Dermis blood vessel endothelial cell (primary cell): ENCODE measurements at places on chromosomes 2 and 18. TPM values are rescaled to one million over a fixed set of nuclear protein-coding genes. Genes with fewer than 3 reads are reported as not detected.

The CD207 gene
- not detected in 2 replicates for total RNA-seq

DNA sequence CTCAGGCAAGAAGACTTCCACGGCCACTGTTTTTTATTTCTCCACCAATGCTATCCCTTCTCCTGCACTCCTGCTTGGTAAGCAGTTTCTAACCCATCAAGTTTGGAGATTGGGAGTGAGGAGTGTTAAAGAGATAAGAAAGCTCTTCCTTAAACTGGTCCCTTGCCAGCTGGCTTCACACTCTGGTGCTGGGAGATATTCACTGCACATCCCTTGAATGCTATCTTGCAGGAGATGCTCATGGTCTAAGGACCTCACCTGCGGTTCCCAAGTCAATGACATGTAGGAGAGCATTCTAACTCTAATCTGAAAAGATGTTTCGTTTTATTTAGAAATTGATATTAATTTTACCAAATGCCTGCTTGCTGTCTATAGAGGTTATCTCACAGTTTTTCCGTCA lies 28.2 kb upstream of the CYRIA start:
- no peak for DNase-seq

- DNase-seq: no peak
Observed at GRCh38 chr18:65753520-65753919, 2.7 kb downstream of the CDH7 start.

DNA sequence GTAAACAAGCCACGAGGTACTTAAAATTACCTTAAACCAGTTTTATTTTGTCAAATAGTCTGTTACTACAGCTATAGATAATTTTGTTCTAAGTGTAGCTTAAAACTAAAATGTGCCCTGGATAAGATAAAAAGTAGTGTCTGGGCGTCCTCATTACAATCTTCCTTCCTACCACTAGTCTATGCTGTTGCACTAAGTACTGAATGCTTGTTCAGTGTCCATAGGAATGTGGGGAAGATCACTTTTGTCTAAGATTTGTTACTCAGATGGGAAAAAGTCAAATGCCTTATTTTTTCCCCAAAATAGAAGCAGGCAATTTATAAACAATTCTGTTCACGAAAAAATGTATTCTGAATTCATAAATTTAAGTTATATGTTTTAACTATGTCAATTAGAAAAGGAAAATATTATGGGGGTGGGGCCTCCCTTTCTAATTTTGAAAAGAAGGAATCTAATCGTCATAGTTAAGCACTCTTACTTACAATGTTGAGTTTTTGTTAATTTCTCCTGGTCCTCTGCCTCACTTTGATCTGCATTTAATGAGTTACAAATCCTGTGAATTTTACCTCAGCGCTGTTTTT lies 140.4 kb upstream of the VRK2 start:
- DNase-seq: peak; percentile 78

GRCh38 chr2:190583507-190584337 lies 49.2 kb upstream of the NEMP2 start:
- DNase-seq: peak; percentile 30
